T-helper 1 cell (primary cell): ENCODE measurements at places on chromosomes 16 and 17.
A peak's percentile ranks its signal among the peaks of the same experiment; 100 is the strongest.

GRCh38 chr17:61209525-61209924, 190.1 kb upstream of the TBX2 start:
- no peak for DNase-seq

GRCh38 chr17:8797621-8798175, 1.5 kb downstream of the MFSD6L start:
- no peak for DNase-seq

- DNase-seq: no peak
Measured at GRCh38 chr16:89313583-89313982, 96.1 kb downstream of the ZNF778 start.

DNA sequence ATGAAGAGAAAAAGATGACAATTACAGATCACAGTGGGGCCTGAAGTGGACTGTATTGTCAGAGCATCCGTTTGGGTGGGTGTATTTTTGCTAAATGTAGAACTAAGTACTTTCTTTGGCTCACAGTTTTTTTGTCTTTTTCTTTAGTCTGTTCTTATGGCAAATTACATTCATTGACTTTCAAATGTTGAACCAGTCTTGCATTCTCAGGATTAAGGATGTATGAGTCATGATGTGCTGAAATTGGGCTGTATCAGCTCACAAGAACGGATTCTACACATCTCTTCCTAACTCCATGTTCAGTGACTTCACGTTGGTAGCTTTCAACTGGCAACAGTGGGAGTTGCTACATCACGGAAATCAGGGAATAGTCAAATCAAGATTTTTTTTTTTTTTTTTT, 66.5 kb downstream of the TEX2 start:
- no peak for DNase-seq

DNA sequence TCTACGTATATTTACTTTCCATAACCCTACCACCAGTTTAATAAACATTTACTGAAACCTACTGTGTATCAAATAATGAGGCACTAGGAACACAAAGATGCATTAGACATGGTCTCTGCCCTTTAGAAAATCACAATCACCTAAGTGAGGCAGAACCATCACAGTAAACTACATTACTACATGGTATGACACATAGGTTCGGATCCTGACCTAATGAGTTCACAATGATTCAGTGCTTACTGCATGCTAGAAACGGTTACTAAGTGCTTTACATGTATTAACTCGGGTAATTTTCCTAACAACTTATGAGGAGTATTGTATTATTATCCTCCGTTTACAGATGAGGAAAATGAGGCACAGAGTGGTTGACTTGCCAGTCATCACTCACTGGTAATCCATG, 5.2 kb upstream of the SYNRG start:
- DNase-seq: no peak

DNA sequence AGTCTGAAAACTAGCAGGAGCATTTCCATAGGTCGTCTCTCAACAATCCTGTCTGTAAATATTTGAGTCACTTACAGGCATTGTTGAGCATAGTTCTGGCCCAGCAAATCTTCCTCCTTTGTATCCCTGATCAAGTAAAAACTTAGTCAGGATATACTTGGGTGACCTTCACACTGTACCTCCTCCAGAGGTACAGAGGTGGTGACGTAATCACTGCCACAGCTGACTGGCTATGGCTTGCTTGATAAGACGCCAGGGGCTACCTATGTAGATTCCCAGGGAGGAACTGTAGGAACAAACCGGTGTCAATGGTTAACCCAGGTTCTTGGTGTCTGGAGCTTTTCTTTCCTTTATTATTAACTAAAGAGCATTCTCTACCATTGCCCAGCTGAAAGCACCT, at the start of gene KCNJ16:
TSS of gene KCNJ16 (plus strand) at position 270 of the 400 bp plus-strand sequence. CDS start 56,863 bp downstream, outside the sequence.
- DNase-seq: no peak

DNA sequence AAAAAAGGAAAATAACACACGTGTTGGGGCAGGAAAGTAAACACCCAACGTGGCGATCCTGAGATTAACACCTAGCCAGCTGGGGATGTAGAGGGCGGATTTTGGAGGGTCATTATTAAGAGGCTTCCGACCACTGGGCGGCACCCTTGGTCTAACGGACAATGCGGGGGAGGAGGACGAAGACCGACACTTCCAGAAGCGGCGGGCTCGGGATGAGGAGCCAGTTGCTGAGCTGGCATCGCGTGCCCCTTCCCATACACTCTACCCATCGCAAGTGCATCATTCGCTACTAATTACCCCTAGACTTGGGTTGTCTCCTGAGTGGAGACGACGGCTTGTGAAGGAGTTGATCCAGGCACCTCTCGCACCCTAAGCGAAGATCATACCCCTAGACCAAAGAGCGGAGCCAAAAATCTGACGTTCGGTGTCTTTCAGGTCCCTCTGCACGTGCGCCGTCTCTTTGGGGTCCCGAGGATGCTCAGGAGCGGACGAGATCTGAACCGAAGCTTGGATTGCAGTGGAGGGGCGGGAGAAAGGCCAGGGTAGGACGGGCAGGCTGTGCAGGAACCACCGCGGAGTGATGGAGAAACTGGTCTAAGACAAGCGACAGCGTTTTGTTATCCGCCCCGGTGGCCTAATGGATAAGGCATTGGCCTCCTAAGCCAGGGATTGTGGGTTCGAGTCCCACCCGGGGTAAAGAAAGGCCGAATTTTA, 17.6 kb downstream of the ZNF213 start:
- DNase-seq: peak; percentile 45

GRCh38 chr17:74130276-74130675, 73.2 kb upstream of the RPL38 start:
- DNase-seq: no peak

- no peak for DNase-seq
Measured at GRCh38 chr17:71801301-71801700, 319.5 kb upstream of the SOX9 start.

- DNase-seq: no peak
Measured at GRCh38 chr16:69105501-69106361, at the start of gene HAS3. HAS3 (plus strand) TSS chr16:69105653; CDS start chr16:69109396, 3,743 bp downstream.

GRCh38 chr17:20284022-20284421, 183.3 kb downstream of the LGALS9B start:
- DNase-seq: no peak

DNA sequence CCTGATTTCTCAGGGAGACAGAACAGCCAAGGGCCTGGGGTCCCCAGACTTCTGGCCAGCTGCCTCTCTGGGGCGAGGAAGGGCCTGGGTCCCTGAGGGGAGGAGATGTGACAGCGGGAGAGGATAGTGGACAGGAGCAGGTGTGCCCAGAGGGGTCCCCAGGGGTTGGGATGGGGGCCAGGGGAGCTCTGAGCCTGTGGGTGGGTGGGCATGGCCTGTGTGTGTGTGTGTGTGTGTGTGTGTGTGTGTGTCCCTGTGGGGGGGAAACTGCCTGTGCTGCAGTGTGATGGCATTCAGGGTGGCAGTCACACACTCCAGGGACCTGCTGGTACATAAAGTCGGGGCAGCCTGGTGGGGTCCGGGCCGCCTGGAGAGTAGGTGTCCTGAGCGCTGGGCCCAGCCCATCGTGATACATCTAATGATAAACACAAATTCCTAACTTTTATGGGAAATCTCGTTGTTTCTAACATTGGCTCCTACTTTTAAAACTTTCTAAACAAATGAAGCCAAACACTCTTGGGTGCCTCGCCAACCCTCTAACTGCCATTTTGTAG, 1.4 kb downstream of the ITGB4 start:
- DNase-seq: no peak

DNA sequence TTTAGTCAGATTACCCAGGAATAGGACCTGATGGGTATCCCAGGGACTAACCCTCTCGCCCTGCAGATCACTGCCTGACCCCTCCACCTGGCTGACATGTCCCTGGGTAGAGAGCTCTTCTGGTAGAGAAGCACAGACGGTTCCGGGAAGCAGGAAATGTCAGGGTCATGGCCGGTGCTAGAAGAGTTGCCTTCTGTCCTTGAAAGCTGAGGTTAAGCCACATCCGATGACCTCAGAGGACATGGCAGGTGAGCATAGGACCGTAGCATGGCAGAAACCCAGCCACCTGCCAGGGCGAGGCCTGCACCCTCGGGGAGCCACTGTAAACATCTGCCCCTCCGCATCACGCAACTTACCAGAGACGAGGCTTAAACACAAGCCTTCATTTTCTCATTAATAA, 483.7 kb downstream of the SOX9 start:
- no peak for DNase-seq

DNA sequence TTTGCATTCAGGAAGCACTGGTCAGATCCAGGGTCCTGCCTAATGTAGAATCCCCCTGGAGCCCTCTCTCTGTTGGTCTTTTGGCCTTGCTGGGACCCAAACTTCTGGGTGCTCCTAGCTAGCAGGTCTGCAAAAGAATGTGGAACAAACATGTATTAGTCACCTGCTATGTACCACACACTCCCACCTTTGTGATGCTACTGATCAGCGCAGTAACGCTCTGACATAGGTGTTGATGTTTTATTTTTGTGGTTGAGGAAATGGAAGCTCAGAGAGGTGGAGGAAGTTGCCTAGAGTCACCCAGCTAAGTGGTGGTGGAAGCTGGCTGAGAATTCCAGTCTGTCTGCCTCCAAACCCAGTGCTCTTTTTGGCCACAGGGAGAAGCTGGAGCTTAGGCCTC, 35.8 kb upstream of the LGALS9 start:
- DNase-seq: no peak

DNA sequence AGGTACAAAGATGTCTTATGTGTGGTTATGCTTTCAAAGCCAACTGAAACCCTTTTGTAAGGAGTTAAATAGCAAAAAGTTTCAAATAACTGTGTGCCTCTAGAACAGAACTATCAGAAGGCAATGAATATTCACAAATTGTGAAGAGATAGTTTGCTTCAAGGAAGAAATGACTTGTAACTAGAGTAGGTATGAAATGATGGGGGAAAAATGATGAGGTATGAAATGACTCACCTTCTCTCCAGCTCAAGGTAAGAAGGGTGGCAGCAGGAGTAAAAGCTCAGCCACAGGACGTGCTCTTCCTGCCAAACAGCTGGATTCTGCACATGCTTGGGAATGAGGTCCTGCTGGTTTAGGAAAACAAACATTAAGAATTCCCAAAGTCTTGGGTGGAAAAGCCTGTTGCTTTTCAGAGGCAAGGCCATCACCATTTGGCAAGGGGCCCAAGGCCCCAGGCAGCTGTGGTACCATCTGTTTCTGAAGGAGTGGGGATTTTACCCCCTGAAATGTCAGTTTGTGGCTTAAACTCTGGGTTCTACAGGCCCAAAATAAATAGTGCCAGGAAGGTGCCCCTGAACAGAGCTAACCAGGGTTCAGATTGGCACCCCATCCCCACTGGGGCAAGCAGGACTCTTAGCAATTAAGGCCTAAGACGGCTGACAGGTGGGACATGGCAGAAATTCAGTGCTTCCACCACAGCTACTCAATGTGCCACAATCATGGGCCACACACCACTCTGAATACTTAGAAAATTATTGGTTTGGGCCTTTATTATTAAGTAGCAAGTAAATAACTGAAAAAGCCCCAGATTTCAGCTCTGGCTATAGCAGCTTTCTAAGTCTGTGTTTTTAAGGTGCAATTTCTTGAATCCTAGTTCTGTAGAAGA, 13.3 kb downstream of the HERPUD1 start:
- no peak for DNase-seq

DNA sequence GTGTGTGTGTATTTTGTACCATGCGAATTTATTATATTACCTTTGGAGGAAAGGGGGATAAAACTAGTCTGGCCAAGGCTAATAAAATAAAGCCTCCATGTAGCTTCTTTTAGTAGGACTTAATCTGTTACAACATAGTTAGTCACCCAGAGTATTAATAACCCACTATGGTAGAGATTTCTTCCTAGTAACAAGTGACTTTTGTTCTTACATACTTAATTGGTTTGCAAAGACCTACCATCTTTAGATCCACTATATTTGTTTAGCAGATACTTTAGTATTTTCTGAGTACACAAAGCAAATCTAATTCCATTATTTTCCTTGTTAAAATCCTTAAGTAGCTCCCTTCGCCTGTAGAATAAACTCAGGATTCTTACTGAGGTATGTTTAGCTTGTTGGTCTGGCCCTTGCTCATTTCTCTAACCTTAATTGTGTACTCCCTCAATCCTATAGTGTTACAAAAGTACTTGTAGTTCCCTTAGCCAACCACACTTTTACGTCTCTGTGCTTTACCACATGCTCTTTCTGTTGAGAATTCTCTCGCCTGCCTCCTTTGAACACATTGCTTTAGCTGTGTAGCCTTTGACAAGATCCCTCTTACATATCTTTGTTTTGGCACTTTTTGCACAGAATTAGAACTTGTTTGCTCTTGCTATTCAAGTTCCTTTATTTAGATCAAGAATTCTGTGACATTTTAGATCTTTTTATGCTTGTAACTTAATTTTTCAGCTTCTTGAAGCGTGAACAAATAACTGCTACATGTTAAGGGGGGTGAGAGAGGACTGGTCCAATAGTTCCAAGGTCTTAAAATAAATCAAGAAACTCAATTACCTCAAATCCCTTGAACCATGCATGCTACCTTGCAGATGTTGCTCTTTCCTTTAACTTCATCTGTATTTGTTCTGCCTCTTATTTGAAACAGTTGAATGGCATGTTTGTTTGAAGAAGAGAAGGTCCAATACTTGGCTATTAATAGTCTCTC, 23.8 kb downstream of the CLTC start:
- no peak for DNase-seq

- peak; percentile 40 for DNase-seq
Measured at GRCh38 chr16:84277244-84277823, 17.3 kb upstream of the WFDC1 start.

DNA sequence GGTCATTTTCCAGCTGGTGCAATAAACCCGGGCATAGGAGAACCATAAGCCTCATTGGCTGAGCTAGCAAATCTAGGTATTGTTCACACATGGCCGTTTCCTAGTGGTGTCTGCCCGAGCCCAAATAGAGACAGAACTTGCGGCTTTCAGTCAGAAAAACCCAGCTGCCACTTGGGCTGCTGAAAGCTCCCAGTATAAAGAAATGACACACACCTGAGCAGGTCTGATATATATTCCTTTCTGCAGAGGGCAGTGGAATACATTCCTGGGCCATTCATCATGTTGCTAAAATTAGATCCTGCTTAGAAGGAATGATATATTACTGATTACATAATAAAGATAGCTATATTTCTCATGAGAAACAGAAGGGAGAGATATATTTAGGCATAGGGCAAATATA, 83.9 kb upstream of the IRX5 start:
- DNase-seq: no peak

- DNase-seq: no peak
Measured at GRCh38 chr16:21166561-21166961, 8.1 kb downstream of the LDAF1 start.

DNA sequence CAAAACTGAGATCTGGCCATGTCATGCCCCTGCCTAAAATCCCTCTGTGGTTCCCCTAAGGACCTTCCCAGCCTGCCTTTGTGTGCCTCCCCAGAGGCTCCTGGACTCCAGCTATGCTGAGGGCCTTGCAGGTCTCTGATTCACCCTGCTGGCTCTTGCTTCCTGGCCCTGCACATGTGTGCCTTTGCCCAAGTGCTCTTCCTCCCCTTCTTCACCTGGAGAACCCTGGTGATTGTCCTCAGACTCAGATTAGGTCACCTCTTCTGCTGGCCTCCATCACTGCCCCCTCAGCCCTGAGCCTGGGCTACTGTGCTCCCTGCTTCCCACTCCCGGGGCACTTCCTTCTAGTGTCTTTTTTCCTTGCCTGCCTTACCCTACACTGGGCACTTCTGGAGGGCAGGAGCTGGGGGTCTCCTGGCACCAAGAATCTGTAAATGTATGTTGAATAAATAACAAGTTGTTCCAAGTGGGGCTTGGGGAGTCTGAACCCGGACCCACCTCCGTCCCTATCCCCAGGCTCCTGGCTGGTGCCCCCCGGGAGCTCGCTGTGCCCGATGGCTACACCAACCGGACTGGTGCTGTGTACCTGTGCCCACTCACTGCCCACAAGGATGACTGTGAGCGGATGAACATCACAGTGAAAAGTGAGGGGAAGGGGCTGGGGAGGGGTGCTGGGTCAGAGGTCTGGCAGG, 7.8 kb downstream of the ITGA3 start:
- DNase-seq: no peak
